ENCODE measurements at places on chromosomes 2 and 18.

GRCh38 chr2:159551806-159552205 lies 64.5 kb downstream of the BAZ2B start:
- DNase-seq = no peak

DNA sequence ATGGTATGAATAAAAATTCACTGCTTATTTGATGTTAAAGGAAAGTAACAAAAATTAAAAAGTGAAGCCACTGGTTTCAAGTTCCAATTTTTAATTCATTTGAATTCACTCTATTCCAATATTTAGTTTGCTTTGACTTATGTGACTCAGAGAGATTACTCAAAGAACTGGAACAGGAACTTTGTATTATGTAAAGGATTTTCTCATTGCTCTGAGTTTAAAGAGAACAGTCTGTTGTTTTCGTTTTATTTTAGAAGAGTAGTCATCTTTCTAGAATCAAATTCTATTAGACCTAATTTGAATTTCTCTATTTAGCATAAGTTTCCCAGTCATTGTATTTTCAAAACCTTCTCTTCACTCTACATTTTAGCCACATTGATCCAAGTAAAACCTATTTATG lies 300.1 kb upstream of the SLC8A1 start:
- DNase-seq = no peak

- DNase-seq = no peak
Observed at GRCh38 chr2:127183771-127184170, 36.3 kb downstream of the CYP27C1 start.

DNA sequence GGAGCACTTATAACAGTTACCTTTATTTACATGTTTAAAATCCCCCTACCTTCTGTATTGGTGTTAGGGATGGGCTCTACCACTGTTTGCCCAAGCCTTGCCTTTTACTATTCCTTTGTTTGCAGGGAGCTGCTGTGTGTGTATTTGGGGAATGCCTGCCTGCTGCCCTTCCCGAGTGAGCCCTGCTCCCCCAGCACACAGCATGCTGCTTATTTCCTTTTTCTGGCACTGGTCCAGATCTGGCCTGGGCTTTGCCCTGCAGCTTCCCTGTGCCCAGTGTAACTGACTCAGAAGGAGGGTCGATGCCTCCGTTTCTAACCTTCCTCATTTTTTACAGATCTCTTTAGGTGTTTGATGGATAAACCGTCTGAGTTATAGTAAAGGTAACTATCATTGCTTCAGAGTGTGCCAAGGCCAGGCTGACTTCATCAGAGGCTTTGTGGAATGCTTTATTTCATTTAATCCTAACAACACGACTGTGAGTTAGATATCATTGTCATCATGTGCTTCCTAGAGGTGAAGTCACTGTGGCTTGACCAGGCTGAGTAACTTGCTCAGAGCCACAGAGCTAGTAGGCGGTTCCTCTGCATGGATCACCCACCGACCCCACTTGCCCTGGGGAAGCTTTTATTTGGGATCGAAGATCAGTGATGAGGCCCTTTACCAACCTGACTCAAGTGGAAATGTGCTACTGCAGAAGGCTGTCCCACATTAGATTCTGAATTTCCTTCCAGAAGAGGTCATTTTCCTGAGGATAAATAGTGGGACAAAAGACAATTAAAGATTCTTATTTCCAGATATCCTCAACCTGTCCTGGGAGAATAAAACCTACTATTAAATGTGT lies 238.8 kb downstream of the ZNF407 start:
- no peak for DNase-seq

DNA sequence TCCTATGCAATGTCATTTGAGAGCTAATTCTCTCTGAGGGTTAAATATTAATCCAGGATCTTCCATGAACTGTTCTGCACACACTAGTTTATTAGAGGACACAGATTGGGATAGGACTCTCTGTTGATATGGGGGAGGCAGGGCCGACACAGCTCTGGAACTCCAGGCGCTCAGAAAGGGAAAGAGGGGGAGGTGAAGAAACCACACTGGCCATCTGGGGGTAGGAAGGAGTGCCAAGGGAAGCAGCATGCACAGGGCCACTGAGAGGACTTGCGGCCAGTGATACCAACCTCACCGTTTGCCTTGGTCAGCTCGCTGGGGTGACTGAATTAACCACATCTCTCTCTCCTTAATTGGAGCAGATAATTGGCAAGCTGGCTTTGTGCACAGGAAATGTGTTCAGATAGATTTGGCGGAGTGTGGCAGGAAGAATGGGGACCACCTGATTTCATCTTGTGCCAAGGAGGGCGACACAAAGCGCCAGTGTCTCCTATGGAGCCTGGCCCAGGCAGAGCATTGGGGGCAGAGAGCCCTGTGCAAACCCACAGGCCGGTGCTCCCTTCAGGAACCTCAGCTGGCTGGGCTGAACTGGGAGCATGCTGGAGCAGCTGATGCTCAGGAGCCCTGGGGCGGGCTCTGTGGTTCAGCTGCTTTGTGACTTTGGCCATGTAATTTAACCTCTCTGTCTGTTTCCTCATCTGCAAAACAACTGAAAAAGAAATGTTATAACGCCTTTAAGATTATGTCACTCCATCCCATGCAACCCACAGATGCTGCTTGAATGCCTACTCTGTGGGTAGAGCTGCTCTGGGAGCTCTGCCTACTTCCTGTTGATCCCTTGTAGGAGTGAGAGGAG lies 114.7 kb upstream of the STON1 start:
- no peak for DNase-seq

DNA sequence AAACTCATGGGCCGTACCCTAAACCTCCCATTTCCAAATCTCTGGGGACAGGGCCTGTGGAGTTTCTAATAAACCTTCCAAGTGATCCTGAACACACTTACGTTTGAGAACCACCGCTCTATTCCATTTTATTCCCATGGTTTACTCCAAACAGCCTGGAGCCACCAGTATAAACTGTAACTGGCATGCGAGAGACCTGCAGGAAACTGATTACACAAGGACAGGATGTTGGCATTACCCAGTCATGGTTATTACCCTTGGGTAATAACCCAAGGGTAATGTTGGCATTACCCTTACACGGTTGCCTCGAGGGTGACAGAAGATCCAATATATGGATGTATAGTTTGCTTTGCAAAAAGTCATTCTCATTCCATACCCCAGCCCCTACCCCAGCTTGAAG lies 37.0 kb upstream of the YPEL5 start:
- DNase-seq = no peak

DNA sequence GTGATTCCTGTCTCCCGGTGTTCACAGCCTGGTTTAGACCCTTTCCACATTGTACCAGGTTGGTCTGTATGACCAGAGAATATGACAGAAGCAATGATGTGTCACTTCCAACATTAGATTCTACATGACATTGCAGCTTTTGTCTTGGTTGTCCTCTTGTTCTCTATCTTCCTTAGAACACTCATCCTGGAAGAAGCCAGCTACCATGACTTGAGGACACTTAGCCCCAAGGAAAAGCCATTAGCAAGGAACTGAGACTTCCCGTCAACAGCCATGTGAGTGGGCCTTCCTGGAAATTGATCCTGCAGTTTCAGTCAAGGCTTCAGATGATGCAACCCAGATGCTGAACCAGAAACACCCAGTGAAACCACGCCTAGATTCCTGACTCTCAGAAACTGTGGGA lies 143.3 kb downstream of the MREG start:
- no peak for DNase-seq

DNA sequence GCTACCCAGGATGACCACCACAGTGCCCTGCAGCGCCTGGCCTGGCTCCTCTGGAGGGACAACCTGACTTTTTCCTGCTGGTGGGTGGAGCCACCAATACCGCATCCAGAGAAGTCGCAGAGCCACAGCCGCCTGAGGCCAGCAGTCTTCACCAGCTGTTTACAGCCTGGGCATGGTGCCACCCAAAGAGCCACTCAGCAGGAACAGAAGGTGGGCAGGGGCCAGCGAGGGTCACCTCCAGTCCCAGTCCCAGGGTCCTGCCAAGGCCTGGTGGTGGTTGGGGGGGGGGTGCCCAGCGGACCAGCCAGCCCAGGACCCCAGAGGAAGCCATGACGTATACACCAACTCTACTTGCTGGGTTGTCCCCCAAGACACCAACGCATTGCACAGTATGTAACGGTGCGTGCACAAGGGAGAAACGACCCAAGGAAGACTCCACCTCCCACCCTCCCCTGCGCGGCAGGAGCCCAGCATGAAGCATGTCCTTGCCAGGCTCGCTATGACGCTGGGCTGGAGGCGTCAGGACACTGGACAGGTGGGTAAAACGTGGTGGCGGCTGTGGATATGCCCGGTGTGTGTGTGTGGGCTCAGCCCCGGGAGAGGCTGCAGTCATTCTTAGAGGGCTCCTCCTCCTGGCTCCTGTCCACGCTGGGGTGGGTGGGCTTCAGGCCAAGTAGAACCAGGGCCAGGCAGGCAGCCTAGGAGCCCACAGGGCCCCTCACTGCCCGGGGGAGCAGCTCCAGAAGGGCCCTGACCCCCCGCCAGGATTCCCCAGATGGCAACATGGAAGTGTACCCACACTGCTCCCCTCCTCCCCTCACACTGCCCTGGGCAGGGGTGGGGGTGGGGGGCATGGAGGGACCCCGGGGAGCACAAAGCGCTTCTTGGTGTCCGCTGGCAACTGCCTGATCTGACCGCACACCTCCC lies 49.3 kb downstream of the HS6ST1 start:
- no peak for DNase-seq

DNA sequence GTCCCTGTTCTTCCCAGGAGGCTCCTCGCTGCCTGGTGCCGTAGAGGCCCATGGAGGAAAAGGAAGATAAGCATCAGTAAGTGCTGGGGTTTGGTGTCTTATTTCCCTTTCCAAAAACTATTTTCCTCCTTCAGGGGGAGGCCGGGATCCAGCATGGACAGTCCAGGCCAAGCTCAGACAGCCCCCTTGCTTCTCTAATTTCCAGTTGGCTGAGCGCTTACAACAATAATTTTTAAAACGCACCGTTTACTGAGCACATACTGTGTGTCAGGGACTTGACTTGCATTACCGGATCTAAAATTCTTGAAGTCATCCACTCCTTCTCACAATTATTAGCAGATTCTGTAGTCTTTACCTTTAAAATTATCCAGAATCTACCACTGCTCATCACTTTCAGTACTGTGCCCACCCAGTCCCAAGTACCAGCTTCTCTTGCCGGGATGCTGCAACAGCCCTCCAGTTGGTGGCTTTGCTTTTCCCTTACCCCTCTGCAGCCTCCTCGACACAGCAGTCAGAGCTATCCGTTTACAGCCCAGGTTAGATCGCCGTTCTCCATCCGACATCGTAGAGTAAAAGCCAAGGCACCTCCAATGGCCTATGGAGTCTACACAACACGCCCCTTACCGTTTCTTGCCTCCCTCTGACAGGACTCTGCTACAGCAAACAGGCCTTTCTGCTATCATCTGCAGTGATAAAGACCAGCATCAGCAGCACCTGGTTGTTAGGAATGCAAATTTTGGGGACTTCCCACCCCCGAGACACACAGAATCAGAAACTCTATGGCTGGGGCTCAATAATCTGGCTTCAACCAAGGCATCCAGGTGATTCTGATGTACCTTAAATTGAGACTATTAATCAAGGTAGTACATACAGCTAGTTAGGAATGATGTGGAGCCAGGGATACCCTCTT lies 75.2 kb upstream of the TSPYL6 start:
- no peak for DNase-seq

DNA sequence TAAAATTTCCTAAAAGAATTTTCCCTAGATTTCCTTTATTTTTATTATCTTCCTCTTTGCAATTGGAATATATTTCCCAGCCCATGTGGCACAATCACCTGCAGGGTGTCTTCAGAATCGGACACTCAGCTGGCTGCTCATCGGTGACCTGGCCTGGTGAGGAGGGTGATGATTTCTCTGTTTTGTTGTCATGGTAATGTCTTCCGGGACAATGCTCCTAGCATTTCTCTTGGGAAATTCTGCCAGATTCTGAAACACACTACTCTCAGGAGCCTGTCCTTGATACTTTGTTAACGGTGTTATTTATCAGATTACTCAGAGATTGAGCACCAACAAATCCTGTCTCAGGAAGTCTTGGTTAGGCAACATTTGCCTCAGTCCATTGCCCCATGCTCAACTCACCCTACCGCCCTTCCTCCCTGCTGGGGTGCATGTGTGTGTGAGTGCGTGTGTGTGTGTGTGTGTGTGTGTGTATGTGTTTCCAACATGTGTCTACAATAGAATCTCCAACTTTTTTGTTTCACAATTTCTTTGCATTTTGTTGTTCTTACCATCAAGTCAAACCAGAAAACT lies 70.3 kb downstream of the MYT1L start:
- no peak for DNase-seq

GRCh38 chr2:180657054-180657453 lies 323.4 kb upstream of the UBE2E3 start:
- DNase-seq = no peak

DNA sequence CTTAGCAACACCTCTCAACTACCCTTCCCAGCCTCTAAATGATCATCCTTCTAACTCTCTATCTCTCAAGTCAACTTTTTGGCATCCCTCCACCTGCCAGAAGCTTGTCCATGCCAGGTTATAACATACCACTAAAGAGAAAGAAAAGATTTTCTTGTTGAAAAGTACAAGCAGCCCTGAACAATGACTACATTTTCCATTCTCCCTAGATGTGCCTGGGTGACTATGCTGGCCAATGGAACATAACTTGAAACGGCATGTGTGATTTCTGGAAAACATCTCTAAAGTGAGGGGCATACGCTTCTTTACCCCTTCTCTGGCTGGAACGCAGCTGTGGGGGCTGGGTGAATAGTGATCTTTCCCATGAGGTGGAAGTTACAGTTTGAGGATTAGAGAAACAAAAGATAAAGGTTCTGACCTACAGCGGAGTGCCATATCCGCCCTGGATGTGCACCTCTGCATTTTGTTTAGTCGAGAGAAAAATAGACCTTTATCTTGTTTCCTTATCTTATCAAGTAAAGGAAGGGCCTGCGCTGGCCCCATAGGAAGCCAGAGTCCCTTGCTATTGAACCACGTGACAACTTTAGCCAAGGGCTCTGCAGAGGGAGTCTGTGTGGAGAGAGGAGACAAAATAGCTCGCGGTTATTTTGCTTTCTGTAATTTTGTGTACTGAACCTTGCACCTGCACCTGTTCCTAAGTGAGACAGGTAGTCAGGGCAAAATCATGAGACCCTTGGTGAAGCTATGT lies 436.8 kb downstream of the TGIF1 start:
- no peak for DNase-seq

GRCh38 chr2:163878718-163879117 lies 142.9 kb upstream of the FIGN start:
- DNase-seq = no peak

DNA sequence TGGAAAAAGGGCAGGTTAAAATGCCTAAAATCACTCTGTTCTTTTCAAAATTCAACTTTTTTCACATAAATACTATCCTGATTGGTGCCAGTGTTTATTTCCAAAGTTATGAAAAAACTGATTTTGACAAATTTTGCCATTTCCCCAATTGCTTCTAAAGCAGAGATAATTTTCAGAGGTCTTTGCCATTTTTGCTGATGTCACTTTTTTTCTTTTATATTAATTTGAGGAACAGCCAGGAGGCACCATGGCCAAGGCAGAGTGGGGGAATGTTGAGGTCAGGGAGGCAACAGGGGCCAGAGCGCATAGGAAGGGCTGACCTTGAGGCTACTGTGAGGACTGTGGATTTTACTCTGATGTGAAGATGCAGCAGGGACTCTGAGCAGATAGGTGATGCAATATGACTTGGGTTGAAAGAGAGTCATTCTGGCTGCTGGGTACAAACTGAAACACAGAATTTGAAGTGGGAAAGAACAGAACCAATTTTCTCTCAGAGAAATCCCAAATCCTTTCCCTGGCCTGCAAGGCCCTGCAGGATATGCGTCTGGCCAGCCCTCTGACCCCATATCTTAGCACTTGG lies 75.1 kb upstream of the LDAH start:
- DNase-seq = no peak

GRCh38 chr2:157180359-157180758 lies 77.1 kb upstream of the GALNT5 start:
- no peak for DNase-seq

- no peak for DNase-seq
Observed at GRCh38 chr2:233064530-233065199, 4.5 kb downstream of the INPP5D start.

Measured in stimulated activated CD4-positive, alpha-beta T cell treated with anti-CD3 and anti-CD28 coated beads, Interleukin-12 subunit alpha, Interleukin-12 subunit beta, amount 100 ng/mL, for 4 hours (primary cell).